ENCODE measurements at places on chromosomes 3 and 15.

GRCh38 chr15:85454403-85454802, 74.0 kb downstream of the AKAP13 start:
- no peak for DNase-seq

DNA sequence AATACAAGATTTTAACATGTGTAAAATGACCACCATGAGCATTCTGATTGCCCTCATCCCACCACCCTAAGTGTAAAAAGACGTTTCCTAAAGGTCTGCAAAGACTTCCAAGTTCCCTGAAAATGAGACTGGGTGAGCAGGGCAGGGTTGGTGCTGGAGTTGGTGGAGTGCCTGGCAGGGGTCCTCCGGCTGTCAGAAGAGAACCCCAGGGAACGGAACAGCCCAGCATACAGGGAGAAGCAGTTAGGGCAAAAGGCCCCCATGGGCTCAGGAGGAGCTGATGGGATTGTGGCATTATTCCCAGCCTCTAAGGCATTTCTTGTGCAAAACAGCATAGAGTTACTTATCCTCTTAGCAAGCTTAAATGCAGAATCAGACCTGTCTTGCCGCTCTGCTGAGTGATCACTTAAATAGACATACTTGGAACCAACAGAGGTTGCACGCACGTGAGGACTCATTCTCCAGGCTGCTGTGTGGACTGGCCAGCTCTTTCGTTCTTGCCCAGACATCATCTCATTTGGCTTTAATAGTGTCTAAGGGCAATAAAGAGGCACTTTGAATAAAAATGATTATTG, 36.0 kb downstream of the XYLB start:
- DNase-seq, result no peak

DNA sequence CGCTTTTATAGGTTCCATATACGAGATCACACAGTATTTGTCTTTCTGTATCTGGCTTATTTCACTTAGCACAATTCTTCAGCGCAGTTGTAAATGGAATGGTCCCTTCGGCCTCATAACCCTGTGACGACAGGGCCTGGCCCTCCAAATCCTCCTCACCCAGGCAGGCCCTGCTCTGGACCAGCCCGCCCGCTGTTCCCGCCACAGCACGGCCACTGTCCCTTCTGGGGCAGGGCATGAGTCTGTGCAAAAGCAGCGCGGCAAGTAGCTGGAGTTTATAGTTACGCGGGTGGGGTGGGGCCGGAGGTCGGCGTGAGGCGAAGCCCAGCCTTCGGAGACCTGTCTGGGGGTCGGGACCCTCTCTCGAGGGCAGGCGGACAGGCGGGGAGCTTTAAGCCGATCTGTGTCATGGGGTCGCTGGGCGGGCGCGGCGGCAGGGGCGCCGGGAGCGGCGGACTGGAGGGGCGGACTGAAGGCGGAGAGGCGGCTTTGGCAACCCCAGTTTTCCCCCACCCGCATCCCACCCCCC, 543 bp downstream of the ARPIN start:
- DNase-seq, result peak; percentile 26

DNA sequence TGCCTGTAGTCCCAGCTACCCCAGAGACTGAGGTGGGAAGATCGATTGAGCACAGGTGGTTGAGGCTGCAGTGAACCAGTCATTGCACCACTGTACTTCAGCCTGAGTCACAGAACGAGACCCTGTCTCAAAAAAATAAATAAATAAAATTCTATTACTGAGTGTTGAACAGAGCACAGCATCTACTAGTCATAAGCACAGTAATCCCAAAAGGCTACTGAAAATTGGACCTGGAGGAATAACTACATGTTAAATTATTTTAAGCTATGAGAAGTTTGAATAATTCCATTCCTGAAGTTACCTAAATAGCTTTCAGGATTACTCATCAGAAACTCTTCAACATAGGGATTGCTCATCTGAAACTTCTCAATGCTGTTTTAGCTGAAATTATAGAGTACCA, 43.4 kb downstream of the ARMC8 start:
- peak; percentile 76 for DNase-seq

DNA sequence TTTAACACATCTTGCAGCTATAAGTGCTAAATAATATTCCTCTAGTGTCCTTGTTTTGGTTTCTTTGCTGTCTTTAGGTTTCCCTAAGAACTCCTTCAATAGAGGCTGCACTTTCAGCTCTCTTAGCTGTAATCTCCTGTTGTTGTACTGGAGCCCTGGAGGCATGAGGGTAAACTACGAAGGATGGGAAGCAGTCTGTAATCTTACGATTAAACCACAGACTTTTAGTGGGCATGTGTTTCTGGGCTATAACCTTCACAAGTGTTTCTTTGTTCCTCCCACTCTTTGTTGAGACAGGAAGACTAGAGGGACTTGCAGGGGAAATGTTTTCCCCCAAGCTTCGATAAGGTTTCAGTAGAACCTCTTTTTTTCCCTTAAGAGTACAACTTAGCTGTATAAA, 1058.1 kb downstream of the NSUN3 start:
- no peak for DNase-seq

DNA sequence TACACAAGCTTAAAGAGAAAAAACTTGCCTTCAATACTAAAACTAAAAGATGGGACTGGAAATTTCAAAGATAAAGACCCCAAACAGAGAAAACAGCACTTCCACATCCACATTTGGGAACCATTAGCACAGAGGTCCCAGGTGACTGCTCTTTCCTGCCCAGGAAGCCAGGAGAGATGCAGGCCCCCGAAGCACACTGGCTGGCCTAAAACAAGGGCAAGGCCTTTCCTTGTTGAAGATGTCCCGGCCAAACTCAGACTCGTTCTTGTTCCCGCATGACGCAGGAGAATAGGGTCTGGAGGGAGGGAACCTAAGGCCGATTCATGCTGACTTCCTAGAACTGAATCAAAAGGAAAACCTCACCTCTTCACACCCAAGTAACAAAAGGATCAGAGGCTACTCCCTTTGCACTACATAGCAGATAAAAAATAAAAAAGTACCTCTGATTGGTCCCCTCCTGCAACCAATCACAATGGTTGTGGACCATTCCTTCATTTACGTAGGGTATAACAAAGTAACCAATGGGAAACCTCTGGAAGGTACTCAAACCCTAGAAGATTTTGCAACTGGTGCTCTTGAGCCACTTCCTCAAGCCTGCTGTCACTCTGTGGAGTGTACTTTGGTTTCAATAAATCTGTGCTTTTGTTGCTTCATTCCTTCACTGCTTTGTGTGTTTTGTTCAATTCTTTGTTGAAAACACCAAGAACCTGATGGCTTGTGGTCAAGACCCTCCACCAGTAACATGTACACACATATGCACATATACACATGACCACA, 48.7 kb downstream of the EFCAB12 start:
- DNase-seq, result no peak

DNA sequence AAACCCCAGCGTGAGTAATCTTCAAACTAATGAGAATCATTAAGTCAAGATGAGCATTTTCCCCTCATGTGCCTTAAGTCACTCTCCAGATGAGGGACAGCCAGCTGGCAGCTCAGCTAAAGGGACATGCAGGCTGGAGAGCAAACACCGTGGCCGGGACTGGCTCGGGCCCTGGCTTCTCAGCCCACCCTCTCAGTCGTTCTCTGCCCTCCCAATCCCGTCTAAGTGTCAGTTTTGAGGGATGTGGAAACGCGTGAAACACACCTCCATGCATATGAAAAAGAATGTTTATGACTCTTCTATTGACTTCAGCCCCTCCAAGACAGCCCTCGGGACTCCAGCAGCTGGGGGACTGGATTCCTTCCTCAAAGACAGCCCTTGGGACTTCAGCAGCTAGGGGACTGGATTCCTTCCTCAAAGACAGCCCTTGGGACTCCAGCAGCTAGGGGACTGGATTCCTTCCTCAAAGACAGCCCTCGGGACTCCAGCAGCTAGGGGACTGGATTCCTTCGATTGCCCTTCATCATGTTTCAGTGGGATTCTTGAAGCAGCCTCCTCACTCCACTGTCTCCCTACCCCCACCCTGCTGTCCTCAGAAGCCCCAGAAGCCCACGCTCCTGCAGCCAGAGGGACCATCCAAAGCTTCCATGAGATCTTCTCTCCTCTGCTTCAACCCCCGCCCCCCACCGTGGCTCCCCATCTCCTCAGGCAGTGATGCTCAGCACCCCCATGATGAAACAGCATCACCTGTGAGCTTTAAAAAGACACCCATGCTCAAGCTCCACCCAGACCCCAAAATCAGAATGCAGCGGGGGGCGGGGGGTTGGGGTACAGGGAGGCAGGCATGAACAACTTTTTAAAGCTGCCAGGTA, 228.9 kb downstream of the XXYLT1 start:
- DNase-seq, result no peak

- DNase-seq, result no peak
Measured at GRCh38 chr15:86676002-86676401, 596.3 kb downstream of the AGBL1 start.

- DNase-seq, result no peak
Measured at GRCh38 chr3:139578783-139579182, 39.2 kb upstream of the RBP1 start.

- DNase-seq, result no peak
Measured at GRCh38 chr15:91874171-91874570, 20.7 kb downstream of the SLCO3A1 start.

- DNase-seq, result no peak
Measured at GRCh38 chr3:19103510-19103909, 44.8 kb upstream of the KCNH8 start.

DNA sequence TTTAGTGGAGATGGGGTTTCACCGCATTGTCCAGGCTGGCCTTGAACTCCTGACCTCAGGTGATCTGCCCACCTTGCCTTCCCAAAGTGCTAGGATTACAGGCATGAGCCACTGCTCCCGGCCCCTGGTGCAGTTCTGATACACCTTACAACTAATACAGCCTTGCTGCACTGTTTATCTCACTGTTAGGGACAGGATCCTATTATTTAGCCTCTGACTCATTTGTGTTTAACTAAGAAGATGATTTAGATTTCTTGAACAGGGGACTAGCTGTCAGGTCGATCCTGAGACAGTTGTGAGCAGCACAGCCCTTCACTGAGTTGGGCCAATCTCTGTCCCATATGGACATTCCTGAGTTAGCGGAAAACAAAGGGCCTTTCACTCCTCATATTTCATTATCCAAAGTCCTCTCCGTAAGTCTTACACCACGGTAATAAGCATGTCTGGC, 19.2 kb downstream of the GYG1 start:
- no peak for DNase-seq

- no peak for DNase-seq
Measured at GRCh38 chr3:25818335-25818734, 28.4 kb downstream of the OXSM start.

GRCh38 chr15:76636059-76636458, 269.1 kb downstream of the SCAPER start:
- DNase-seq, result peak; percentile 10

GRCh38 chr3:98782824-98783500, 19.8 kb downstream of the ST3GAL6 start:
- no peak for DNase-seq

DNA sequence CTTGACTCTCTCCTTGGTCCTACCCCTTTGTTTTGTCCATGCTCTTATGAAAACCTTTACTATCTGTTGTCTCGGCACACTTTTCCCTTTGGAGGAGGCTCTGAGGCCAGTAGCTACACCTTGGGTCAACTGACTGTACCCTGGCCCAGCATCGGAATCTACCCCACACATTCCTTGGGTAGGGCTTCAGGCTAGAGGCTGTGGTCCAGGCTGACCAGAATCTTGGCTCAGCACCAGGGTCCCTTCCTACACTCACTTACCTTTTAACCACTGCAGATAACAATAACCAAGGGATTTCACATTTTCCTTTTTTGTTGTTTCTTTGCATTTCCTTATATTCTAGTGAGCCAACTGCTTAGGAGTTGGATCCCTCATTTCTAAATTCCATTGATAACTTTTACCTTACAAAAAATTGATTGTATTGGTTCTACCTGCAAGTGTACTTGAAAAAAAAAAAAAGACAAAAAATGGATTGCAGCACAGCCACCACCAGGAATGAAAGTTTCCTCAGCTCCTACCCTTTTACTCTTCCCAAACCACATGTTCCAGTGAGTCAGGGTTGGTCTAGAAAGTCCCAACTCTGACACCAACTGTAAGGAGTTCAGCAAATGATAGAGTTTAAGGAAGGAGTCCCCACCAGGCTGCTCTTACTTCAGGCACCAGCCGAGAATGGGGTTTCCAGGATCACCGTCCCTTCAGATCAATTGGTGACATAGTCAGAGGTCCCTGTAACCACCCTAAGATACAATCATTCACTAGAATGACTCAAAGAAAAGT, 95.6 kb downstream of the FBLN2 start:
- peak; percentile 16 for DNase-seq

DNA sequence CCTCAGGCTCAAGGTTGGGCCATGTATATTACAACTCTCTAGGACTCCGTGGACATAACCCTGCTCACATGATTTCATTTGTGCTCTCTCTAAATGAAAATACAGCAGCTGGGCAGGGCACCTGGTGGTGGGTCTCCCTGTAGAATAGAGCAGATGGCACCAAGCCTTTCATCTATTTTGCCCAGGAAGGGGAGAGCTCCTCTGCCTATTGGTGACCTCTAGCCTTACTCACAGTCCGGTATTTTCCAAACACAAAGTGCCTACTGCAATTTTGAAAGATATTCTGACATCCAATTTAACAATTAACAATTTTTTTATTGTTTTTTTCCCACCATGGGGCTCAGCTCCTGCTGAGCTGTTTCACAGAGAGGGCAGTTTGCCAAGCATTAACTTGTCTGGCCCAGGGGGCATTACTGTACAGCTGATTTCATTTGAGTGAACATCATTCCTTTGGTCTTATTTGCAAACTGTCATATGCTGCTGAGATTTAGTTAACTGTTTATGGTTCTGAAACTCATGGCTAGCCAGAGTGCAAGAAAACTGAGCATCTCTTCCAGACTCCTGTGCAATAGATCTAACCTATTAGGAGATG, 474.0 kb downstream of the EPHB1 start:
- DNase-seq, result no peak

DNA sequence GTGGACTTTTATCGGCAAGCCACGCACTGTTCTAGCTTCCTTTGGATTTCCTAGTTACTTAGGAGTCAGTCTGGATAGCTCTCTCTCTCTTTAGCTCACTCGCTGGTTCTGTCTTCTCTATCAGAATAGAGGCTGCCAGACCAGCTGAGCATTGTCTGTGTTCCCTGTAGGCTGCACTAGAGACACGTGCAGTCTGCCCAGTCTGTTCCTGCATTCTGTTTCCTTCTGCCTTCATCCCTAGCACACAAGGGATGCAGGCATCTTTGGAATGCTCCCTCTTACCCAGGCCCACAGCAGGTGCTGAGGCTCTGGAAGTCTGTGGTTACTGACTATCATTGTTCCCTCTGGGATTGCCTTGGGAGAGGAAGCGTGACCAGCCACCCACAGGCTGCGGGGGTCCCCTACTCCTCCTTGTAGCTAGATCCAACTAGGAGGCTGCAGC, 322.8 kb downstream of the ZNF621 start:
- peak; percentile 11 for DNase-seq

- DNase-seq, result no peak
Measured at GRCh38 chr15:43525131-43525530, 7.7 kb downstream of the MAP1A start.

- no peak for DNase-seq
Measured at GRCh38 chr15:99734575-99734974, 1.3 kb upstream of the LYSMD4 start.

DNA sequence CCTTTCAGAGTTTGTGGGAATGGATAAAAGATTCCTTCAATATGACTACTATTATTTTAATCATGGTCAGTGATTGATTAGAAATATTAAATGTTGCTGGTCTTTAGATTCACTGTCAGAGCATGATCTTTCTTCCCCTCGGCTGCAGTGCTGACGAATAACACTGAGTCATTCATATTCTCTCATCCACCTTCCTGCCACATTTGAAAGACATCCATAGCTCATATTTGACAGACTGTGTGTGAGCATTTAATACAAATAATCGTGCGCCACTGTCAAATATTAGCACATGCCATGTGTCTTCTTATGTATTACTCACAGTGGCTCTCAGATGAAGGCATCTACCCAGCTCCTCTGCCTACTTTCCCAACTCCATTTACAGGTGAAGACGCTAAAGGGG, 476.5 kb upstream of the TPRG1 start:
- no peak for DNase-seq
